Tibial nerve (tissue), 4 donors: ENCODE measurements at places on chromosomes 16 and 17. TPM values are rescaled to one million over a fixed set of nuclear protein-coding genes. Genes with fewer than 3 reads are reported as not detected.

CALB2 gene
- 16.8 TPM for total RNA-seq

DBNDD1 gene
- 1.5 TPM for total RNA-seq

CFAP52 gene
- total RNA-seq = 0.22 TPM

SLC12A3 gene
- total RNA-seq = not detected

SLC43A2 gene
- total RNA-seq = 10.3 TPM

CACNA1G gene
- not detected for total RNA-seq
